ENCODE measurements at places on chromosomes 16 and 17.

DNA sequence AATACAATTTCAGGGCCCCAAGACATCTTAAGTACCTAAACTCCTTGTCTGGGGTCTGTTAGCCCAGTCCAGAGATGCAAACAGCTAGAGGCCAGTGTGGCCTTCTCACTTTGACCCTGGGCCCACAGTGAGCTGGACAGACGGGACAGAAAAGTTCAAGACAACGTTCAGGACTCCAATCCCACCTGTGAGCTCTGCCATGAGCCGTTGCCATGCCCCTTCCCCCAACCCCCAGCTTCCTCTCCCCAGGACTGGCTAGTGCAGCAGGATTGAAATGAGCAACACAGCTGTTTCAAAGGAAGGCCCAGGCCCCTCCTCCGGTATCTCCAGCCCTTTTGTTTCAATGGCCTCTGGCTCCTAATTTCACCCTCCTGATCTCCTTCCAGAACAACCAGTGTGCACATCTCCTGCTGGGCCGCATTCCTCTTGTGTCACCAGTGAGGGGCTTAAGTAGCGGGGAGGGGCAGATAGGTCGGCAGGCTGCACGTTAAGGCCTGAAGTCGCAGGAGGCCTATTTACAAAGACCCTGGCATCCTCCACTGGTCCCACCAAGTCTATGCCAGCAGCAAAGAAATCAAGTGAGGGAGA is 11.3 kb downstream of the AXIN2 start:
- DNase-seq: no peak

- no peak for DNase-seq
Observed at GRCh38 chr16:47826070-47826469, 329.7 kb downstream of the ABCC12 start.

DNA sequence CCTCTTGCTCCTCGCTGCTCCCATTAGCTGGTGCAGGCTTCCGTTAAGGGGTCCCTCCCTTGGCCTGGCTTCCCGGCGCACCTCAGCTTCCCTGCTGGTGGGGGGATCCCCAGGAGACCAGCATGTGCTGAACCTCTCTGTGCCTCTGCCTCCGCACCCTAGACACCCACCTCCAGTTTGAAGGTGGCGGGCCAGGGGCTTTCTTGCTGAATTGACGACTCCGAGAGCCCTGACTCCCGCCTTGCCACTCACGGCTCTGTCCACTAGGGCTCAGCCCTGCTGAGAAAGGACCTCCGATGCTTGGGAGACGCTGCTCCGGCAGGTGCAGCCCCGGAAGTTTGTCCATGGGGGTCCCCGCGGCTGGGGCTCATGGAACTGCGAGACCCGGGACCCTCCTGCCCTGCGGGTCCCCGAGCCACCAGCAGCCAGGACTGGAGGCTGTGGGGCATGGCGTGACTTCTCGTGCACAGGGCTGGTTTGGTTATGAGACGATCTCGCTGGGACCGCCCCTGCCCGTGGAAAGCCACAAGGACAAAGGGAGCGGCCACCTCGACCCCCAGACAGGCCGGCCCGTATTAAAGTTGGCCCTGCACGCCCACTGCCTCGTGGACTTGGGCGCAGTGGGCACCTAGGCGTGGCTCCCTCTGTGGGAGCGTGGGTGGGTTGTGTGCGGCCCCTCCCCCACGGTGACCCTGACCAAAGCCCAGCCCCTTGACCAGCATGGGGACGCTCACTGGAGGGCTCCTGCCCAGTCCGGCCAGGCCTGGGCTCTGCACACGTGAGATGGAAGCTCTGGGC is 8.1 kb downstream of the CHMP6 start:
- DNase-seq: no peak

- no peak for DNase-seq
Observed at GRCh38 chr16:65789161-65789945, 577.1 kb upstream of the CDH5 start.

DNA sequence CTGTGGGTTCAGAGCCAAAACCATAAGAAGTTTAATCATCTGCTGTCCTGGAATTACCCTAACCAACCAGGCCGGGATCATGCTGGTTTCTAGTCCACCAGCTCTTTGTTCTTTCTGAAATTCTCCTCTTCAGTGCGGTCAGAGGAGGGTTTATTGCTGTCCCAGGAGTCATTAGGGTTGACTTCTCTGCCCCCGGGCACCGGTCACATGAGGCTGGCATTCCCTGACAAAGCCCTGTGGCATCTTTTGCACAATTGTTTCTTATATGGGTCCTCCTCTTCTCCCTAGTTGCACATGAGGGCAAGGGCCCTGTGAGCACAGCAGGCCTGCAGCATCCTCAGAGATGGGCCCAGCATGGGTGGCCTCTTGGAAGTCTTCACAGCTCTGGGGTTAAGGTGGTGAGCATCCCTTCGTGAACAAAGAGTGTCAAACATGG is 243.9 kb downstream of the IRF8 start:
- no peak for DNase-seq

DNA sequence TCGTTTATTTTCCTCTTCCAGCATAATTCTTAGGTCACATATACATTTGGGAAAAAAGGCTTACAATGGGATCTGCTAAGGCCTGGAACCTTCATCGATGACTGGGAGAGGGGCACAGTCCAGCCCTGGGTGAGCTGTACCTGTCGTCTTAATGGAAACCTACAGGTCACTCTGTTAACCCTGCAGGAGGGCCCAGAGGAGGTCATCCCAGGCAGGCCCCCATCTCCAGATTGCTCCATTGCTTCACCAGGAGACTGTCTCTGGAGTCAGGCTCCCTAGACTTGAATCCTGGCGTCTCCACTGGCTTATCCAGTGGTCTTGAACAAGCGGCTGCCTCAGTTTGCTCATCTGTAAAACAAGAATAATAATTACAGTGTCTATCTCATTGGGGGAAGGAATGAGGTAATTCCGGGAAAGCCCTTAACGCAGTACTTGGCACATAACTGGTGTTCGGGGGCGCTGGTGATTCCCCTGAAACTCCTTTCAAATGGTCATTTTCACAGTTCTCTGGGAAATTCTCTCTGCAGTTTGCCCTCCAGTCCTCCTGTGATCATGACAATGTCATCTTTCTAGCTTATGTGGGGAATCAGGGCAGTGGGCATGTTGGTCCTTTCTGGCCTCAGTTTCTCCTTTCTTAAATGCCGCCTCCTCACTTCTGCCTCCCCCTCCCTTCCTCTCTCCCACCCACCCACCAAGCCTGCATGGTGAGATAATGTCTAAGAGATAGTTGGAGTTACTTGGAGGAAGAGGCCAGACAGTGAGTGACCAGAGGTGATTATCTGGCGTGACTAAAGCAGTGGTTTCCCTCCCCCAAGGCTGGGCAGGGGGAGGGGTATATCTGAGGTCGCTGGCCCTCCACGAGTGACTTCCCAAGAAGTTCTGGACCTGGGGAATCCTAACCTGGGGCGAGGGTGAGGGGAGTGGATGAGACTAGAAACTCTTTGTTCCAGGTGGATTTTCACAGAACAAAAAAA is 31.3 kb upstream of the TAC4 start:
- no peak for DNase-seq
